Thoracic aorta (tissue), 2 donors: ENCODE measurements at places on chromosomes 1 and 21. TPM values are rescaled to one million over a fixed set of nuclear protein-coding genes. Genes with fewer than 3 reads are reported as not detected.

DNA sequence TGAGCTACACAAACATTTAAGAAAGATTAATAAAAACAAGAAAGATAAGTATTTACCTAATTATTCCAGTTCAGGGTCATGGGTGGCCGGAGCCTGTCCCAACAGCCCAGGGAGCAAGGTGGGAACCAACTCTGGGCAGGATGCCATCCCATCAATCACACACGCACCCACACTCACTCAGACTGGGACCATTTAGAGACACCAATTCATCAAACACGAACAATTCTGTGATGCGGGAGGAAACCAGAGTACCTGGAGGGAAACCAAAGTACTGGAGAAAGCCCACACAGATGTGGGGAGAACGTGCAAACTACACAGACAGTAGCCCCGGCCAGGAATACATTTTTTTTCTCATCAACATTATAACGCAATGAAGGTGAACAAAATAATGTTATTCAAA, 16.2 kb downstream of the WASF2 start:
- no peak for DNase-seq

- no peak for DNase-seq
Measured at GRCh38 chr1:110672001-110672752, 2.6 kb downstream of the KCNA3 start.

- no peak for DNase-seq
Measured at GRCh38 chr1:204314893-204315658, 44.7 kb downstream of the PLEKHA6 start.

The LCE1A gene
- total RNA-seq = not detected

The AMY1A gene
- not detected for total RNA-seq
